ENCODE measurements at places on chromosomes 7 and 10. TPM values are rescaled to one million over a fixed set of nuclear protein-coding genes. Genes with fewer than 3 reads are reported as not detected.

The NEUROD6 gene
- not detected for total RNA-seq

The CYP3A7 gene
- total RNA-seq = not detected

The PSAP gene
- 458 TPM for total RNA-seq

The PRSS37 gene
- not detected for total RNA-seq

The COBL gene
- total RNA-seq = 0.11 TPM

The ZNF503 gene
- total RNA-seq = not detected

The MALRD1 gene
- not detected for total RNA-seq

The TEX36 gene
- total RNA-seq = not detected

The CHRM2 gene
- total RNA-seq = not detected

- DNase-seq = no peak
- no peak overlapping the region for H3K27ac ChIP-seq
- H3K27me3 ChIP-seq = no peaks in the 10 kb centered on the region
- H3K4me3 ChIP-seq = no peak overlapping the region
- H3K4me1 ChIP-seq = no peaks in the 10 kb centered on the region
Measured at GRCh38 chr7:126605056-126605455, 647.7 kb downstream of the GRM8 start.

GRCh38 chr10:68139448-68140272 is 30.4 kb downstream of the MYPN start:
- no peak overlapping the region for H3K4me3 ChIP-seq
- no peak overlapping the region for H3K27ac ChIP-seq
- no peaks in the 10 kb centered on the region for H3K36me3 ChIP-seq
- H3K4me1 ChIP-seq = no peaks in the 10 kb centered on the region

GRCh38 chr10:37736120-37736519 is 121.3 kb downstream of the ZNF248 start:
- peaks cover 5% of the 10 kb centered on the region for H3K4me1 ChIP-seq
- no peaks in the 10 kb centered on the region for H3K27me3 ChIP-seq
- H3K4me3 ChIP-seq = no peak overlapping the region
- no peaks in the 10 kb centered on the region for H3K36me3 ChIP-seq

DNA sequence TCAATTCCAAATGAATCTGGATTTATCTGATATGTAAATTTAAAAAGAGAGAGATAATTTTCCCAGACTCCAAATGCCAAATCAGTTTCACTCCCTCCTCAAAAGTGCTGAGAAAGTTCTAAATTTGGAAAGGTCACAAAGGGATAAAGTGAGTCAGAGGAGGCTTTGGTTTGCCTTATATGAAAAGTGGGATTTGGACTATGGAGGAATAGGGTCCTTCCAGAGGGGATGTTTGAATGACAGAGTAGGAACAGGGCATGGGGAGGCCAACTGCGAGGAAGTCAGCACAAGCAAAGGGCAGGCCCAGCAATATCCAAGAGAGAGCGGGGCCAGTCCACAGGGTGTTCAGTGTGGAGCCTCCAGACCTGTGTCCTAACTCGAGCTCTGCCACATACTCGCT is 9.8 kb upstream of the FAS start:
- DNase-seq = no peak
- H3K27ac ChIP-seq = no peak overlapping the region
- no peaks in the 10 kb centered on the region for H3K4me1 ChIP-seq

DNA sequence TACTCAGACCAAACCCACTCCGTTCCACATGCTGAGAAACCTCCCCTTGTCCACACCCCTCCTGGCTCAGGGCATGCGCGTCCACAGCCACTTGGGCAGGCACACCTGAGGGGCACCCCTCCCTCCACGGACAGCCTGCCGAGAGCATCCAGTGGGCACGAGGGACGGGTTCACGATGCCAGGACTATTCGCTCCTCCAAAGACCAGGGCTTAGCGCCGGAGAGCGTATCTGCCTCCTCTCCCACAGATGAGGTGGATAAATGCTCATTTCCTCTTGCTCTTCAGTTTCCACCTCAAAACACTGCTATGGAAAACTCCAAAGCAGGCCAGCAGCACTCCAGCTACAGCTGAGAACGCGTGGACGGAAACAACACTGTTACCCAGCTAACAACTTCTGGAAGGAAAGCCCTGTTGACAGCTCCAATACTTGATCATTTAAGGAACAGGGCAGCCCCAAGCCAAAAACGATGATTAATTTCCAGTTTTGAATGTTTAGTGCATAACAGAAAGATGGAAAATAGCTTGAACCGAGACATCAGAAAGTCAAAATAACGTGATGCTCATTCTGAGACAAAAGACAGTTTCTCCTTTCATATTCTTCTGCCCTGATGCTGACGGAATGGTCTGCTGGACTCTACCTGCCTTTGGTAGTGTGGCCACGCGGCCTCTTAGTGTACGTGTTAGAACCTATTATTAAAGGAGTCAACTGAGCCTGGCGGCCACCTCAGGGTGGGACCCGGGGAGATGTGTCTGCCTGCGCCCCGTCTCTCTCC is 204.7 kb downstream of the DNAJB6 start:
- no peak for DNase-seq
- H3K27ac ChIP-seq = no peak overlapping the region
- peaks cover 3% of the 10 kb centered on the region for H3K4me1 ChIP-seq
- H3K36me3 ChIP-seq = no peaks in the 10 kb centered on the region

DNA sequence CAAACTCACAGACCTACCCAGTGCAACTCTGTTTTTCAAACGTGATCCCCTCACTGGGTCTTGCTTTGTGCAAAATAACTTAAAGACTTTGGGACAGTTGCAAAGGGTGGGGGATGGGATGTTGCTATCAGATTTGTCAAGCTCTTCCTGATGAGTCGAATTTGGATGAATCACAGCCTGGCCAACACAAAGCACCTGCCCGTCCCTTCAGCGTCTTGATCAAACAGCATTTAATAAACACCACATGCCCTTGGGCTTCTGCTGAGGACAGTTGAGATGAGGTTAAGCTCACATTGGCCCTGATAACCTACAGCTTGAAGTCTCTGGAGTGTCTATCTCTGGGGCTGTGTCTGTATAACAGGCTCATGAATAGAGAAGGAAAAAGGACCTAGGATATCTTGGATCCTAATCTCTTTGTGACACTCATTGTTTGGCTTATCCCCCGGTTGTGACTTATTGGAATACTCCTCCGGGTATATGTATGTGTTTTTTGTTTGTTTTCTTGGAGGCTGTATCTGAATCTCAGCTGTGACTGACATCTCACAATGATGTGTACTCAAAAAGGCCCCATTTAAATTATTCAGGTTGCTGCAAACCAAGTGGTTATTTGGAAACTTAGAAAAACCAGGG is 132.6 kb upstream of the NAMPT start:
- H3K36me3 ChIP-seq = no peaks in the 10 kb centered on the region
- H3K27me3 ChIP-seq = no peaks in the 10 kb centered on the region
- DNase-seq = no peak
- H3K4me3 ChIP-seq = no peak overlapping the region

- H3K4me1 ChIP-seq = no peaks in the 10 kb centered on the region
- DNase-seq = no peak
- H3K27me3 ChIP-seq = peaks cover 14% of the 10 kb centered on the region
- no peaks in the 10 kb centered on the region for H3K36me3 ChIP-seq
Measured at GRCh38 chr10:84225427-84226173, at the start of gene LRIT2. Gene LRIT2 (minus strand): TSS chr10:84225544. CDS start chr10:84225520, 24 bp downstream.

DNA sequence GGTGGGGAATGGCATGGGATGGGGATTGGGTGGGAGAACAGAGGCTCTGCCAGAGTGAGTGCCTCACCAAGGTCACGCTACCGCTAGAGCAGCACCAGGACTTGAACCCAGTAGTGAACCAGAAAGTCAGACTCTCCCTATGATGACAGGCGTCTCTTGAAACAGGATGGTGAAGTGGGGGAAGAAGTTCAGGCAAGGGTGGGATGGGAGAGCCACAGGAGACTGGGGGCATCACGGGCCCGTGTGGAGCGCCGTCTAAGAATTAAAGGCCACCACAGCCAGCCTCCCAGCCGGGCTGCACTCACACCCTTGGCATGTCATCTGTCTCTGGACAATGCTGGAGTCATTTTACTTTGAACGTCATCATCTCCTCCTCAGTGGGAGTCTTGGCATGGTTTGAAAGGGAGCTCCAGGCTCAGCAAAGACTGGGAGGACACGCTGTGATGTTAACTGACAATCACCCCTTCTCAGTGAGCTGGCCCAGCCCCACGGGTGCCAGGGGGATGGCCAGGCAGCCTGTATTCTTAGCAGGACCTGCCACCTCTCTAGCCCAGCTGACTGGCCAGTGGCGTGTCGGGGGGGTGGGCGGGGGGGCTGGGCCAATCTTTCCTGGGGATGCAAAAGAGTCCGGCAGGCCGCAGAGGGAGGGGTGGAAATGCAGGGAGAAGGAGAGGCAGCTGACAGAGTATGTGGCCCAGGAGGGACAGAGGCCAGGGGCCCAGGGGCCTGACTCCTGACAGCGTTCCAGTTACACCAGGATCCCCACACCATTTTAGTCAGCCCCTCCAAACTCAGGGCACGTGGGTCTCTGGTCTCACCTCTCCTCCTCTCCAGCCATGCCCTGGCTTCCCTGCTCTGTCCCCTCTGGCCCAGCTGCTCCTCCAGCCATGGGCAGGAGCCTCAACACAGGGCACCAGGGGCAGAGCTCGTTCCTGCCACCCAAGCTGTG is 96.2 kb downstream of the VOPP1 start:
- no peaks in the 10 kb centered on the region for H3K27me3 ChIP-seq
- no peaks in the 10 kb centered on the region for H3K4me1 ChIP-seq
- H3K36me3 ChIP-seq = peaks cover 4% of the 10 kb centered on the region
- H3K4me3 ChIP-seq = no peak overlapping the region

- H3K27me3 ChIP-seq = no peaks in the 10 kb centered on the region
- no peak overlapping the region for H3K4me3 ChIP-seq
- H3K4me1 ChIP-seq = no peaks in the 10 kb centered on the region
- H3K27ac ChIP-seq = no peak overlapping the region
- DNase-seq = no peak
Measured at GRCh38 chr10:88657901-88658300, 6.3 kb upstream of the LIPF start.

All from K562 (cell line).